ENCODE measurements at places on chromosomes 7 and 10. TPM values are rescaled to one million over a fixed set of nuclear protein-coding genes. Genes with fewer than 3 reads are reported as not detected.
A peak's percentile ranks its signal among the peaks of the same experiment; 100 is the strongest.

- DNase-seq, result no peak
These were observed 109.7 kb upstream of the DNAJB12 start for GRCh38 chr10:72464438-72464837.

PIP gene
- not detected for total RNA-seq

DNA sequence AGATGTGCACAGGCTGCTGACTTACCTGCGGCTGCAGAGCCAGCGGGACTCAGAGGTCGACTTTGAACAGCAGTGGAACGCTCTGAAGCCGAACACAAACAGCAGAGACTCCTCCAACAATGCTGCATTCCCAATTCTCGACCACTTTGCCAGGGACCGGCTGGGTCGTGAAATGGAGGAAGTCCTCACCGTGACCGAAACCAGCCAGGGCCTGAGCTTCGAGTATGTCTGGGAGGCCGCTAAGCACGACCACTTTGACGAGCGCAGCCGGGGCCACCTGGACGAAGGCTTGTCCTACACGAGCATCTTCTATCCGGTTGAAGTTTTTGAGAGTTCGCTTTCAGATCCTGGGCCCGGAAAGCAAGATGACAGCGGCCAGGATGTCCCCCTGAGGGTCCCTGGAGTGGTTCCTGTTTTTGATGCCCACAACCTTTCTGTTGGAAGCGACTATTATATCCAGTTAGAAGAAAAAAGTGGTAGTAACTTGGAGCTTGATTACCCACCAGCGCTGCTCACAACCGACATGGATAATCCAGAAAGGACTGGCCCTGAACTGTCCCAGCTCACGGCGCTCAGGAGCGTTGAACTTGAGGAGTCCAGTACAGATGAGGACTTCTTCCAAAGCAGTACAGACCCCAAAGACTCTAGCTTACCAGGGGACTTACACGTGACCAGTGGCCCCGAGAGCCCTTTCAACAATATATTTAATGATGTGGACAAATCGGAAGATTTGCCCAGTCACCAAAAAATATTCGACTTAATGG, 19.4 kb upstream of the BHLHA15 start:
- no peak for DNase-seq

PTN gene
- 0.38 TPM for total RNA-seq

- DNase-seq, result no peak
These were observed 180.0 kb downstream of the LRMDA start for GRCh38 chr10:75611172-75611992.

- DNase-seq, result no peak
These were observed 28.6 kb downstream of the MTURN start for GRCh38 chr7:30163231-30163894.

SLC18A2 gene
- total RNA-seq, result 0.15 TPM

DNA sequence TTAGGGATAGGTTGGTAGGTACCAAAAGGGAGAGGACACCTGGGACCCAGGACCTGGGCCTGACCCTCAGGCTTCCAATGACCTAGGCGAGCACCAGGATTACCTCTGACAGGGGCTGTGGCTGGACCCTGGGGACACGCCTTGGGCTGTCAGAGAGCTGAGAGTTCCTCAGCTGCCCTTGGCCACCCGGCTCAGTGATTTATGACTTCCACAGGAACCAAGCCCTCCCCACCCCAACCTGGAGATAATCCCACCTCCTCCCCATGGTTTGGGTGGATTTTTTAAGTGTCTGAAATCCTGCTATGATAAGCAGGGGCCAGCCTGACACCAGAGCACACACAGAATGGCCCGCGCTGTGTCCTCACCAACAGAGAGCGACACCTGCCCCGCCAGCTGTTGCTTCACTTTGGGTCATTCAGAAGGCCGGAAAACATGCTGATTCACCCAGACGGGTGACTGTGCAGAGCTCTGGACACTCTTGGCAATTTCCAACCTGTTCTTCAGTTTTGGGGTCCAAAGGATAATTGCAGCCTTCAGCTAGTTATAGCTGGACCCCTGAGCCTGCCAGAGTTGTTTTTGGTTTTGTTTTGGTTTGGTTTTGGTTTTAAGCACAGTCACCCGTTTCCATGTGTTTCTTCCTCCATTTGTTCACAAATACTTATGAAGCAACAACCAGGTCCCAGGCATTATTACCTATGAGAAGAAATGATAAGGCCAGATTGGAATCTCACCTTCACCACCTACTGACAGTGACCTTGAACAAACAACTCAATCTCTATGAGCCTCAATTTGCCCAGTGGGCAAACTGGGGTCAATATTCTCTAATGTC, 78.2 kb downstream of the RAB11FIP2 start:
- DNase-seq, result no peak

HABP2 gene
- 289 TPM for total RNA-seq

- DNase-seq, result no peak
These were observed 14.3 kb downstream of the ADAM22 start for GRCh38 chr7:87948371-87948770.

- no peak for DNase-seq
These were observed 139.5 kb downstream of the MAPK8 start for GRCh38 chr10:48445932-48446331.

DNA sequence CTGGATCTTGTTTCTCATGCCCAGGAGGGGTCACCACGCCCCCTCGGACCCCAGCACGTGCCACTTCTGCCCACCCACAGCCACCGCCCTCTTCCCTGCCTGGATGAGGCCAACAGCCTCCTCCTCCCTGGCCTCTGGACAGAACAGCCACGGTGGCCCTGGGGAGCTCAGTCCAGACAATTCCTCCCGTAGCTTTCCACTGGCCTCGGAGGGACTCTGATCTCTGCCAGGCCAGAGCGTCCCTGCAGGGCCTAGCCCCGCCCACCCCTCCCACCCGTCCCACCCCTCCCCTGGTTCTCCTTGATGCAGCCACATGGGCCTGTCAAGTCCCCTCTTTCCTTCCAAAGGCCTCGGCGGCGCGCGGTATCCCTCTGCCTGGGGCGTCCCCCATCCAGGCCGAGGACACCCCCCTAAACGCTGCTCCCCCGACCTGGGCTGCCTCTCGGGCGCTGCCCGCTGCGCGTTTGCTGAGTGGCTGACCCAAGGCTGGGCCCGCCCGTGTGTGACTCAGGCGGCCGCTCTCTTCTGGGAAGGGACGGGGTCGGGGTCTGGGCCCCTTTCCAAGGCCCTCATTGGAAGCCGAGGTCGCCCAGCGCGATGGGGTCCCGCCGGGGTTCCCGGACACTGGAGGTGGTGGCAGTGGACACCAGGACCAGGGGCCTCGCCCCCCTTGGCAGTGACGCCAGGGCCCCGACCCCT, 557 bp downstream of the TMEM120A start:
- DNase-seq, result peak; percentile 94

- no peak for DNase-seq
These were observed 79.2 kb upstream of the INSIG1 start for GRCh38 chr7:155218276-155219153.

DNA sequence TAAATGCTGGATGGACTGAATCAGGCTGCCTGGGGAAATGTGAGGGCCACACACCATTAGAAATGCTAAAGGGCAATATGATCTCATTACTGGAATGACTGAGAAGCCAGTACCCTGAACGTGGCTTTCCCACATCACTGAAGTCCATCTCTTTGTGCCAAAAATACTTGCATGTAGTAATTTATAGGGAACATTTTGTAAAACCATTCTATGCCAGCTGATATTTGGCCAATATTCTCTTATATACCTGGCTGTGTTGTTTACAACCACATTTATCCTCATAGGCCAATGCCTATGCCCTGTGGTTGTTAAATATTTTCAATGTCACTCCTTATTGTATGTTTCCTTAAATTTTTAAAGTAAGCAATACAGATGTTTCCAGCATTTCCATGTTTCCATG, 111.6 kb downstream of the C10orf90 start:
- no peak for DNase-seq

- DNase-seq, result no peak
These were observed 18.8 kb downstream of the CDC123 start for GRCh38 chr10:12214763-12215218.

ZNF117 gene
- 2.6 TPM for total RNA-seq

GRCh38 chr7:78686189-78686588, 767.3 kb downstream of the MAGI2 start:
- DNase-seq, result no peak

DNA sequence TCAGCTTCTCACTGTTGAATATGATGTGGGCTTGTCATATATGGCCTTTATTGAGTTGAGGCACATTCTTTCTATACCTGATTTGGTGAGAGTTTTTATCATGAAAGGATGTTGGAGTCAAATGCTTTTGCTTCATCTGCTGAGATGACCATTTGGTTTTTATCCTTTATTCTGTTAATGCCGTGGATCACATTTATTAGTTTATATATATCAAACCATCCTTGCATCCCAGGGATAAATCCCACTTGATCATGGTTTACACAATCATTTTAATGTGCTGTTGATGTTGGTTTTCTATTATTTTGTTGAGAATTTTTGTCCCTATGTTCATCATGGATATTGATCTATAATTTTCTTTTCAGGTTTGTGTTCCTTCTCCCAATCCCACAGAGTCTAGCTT, 67.0 kb downstream of the EBLN1 start:
- DNase-seq, result no peak

LEP gene
- not detected for total RNA-seq

DNA sequence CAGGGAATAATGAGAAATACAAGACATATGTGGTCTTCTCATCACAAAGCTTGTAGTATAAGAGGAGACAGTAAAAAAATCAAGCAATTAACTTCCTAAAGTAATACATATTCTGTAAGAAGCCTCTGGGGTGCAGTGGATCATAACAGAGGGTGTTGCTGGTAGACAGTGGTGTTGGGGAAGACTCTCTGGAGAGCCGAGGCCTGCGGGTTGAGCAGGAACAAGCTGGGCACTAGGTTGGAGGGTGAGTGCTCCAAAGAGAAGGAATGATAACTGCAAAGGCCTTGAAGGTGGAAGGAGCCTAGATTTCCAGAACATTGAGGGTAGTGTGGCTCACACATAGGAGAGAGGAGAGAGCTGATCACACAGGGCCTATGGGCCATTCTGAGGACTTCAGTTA, 1.5 kb downstream of the GIMAP4 start:
- no peak for DNase-seq

DNA sequence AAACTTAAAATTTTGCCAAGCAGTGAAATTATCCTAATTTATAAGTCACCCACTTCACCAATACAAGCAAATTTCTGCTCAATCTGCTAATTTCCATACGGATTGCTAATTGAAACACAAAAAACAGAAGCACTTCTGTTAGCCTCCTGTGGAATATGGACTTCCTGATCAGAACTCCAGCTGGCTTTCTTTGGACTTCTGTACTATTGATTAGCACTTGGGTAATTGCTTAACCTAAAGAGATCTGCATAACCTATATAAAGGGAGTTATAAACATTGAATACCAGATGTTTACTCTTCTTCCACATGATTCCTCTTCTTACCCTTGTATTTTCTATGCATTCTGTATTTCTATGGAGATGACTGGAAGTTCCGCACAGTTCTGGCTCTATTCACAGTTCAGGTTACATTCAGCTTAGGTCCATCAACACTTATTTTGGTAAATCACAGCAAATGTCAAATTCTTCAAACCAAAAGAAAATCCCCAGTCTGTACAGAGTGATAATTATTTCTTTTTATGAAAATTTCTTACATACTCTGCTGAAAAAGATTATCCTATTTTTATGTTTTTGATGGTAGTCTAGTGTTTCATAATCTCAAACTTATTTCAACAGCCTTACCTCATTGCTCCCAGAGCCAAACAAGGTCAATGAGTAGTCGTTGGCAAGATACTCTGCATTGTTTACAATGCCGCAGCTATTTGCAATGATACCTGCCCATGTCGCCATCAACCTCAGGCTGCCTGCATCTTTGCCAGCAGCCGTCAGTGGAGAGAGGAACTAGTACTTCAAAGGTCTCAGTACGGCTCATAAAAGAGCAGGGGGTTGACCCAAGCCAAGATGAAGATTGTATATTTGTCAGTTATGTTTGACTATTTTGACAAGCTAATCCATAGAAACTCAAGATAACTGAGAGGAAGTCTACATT, 225.6 kb downstream of the AHR start:
- DNase-seq, result peak; percentile 91

- DNase-seq, result peak; percentile 64
These were observed 1.6 kb downstream of the HOXA3 start for GRCh38 chr7:27150568-27151340.

GRCh38 chr10:102919246-102919959, 1.3 kb downstream of the CNNM2 start:
- DNase-seq, result peak; percentile 50

- DNase-seq, result no peak
These were observed 192.8 kb downstream of the SH2D4B start for GRCh38 chr10:80730522-80730921.

GRCh38 chr7:73442903-73443500, 9.4 kb downstream of the FZD9 start:
- no peak for DNase-seq

DNA sequence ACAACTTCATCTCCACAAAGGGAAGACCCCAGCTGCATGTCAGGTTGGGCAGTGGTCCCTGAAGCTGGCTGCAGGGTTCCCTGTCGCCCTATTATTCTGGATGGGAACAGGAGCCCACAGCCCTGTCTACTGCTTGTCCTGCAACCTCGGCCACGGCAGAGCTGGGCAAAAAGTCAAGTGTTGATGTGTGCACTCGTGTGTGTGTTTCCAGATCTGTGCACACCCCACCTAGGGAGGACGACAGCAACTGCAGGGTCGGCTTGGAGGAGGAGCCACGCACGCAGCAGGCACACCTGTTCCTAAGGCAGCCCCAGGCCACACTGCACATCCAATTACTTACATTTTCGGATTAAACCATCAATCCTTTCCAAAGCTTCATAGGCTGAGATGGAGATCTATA, 23.6 kb downstream of the PITRM1 start:
- no peak for DNase-seq

ITGA8 gene
- 0.20 TPM for total RNA-seq

GARIN1A gene
- total RNA-seq, result 0.38 TPM

DNA sequence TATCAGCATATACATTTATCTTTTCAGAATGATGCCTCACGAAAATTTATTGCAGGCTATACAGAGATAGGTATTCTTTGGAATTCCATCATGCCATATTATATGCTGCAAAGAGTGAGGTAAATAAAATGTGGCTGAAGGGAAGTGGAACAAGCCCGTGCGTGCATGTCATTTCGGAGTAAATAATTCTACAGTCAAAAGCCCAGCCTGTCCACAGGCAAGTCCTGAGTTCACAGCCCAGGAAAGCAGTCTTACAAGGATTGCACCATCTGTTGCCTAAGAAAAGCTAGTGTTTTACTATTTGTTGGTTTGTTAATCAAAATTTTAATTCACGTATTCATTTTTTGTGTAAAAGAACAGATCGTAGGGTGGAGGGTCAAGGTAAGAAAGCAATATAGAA, 292.4 kb upstream of the AKR1E2 start:
- DNase-seq, result no peak

GRCh38 chr7:120877701-120878100, 19.8 kb upstream of the TSPAN12 start:
- DNase-seq, result no peak

GRCh38 chr7:7944619-7945282, 23.8 kb upstream of the GLCCI1 start:
- DNase-seq, result no peak

BPGM gene
- 5.9 TPM for total RNA-seq

- DNase-seq, result no peak
These were observed 27.2 kb downstream of the STEAP1 start for GRCh38 chr7:90181485-90181884.

OR6V1 gene
- not detected for total RNA-seq

GRCh38 chr7:105682341-105683060, 101.2 kb upstream of the EFCAB10 start:
- DNase-seq, result no peak

- no peak for DNase-seq
These were observed 162.9 kb upstream of the PRSS58 start for GRCh38 chr7:142420554-142421362.

GRCh38 chr7:129240119-129240820, 15.4 kb downstream of the AHCYL2 start:
- DNase-seq, result no peak
